ENCODE measurements at places on chromosomes 11 and 22. TPM values are rescaled to one million over a fixed set of nuclear protein-coding genes. Genes with fewer than 3 reads are reported as not detected.

- peak; percentile 78 for DNase-seq
- H3K27me3 ChIP-seq, result peaks cover 67% of the 10 kb centered on the region
- H3K4me1 ChIP-seq, result peaks cover 4% of the 10 kb centered on the region
- H3K27ac ChIP-seq, result no peak overlapping the region
- H3K4me3 ChIP-seq, result no peak overlapping the region
These were observed 81.7 kb downstream of the AMOTL1 start for GRCh38 chr11:94849839-94850238.

- no peaks in the 10 kb centered on the region for H3K4me1 ChIP-seq
- no peak overlapping the region for H3K27ac ChIP-seq
- no peak overlapping the region for H3K4me3 ChIP-seq
These were observed 5.6 kb downstream of the CCDC82 start for GRCh38 chr11:96384156-96384555.

DNA sequence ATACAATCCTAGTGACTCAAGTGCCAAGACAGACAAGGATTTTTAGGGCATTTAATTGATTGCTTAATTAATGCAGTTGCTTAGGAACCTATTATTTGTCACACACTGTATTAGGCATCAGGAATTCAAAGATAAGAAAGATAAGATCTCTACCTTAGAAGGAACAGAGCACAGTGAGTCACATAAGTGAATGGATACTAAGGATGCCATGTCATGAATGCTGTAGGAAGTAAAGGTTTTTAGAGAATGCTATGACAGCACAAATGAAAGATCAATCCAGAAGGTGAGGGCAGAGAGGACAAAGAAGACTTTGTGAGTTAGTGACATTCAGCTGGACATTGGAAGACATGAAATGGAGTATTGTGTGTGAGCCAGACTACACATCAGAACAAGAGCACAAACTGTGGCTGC, 147.9 kb upstream of the DDI1 start:
- no peaks in the 10 kb centered on the region for H3K27me3 ChIP-seq
- no peaks in the 10 kb centered on the region for H3K36me3 ChIP-seq
- DNase-seq, result no peak
- no peak overlapping the region for H3K4me3 ChIP-seq
- no peak overlapping the region for H3K27ac ChIP-seq

The ZP1 gene
- total RNA-seq, result not detected

DNA sequence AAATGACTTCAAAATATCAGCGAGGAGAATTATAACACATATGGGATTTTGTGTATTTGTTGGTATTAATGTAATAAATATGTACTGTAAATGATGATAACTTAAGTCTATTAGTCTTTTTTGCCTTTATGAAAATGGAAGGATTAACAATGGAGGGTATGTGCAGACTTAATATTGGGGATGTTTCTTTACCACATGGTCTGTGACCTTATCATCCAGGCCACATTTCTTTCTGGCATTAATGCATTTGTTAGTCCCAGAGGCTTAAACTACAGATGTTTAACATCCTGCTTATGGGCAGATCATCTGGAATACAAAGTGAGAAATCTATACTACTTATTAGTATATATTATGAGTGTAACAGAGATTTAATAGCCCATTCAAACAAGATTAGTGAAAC, 64.6 kb downstream of the SOX6 start:
- H3K36me3 ChIP-seq, result no peaks in the 10 kb centered on the region
- H3K27ac ChIP-seq, result no peak overlapping the region
- H3K4me1 ChIP-seq, result peaks cover 37% of the 10 kb centered on the region
- no peaks in the 10 kb centered on the region for H3K27me3 ChIP-seq
- no peak overlapping the region for H3K4me3 ChIP-seq

GRCh38 chr22:35054064-35054463, 11.9 kb upstream of the ISX start:
- no peaks in the 10 kb centered on the region for H3K36me3 ChIP-seq
- H3K4me3 ChIP-seq, result no peak overlapping the region
- no peak for DNase-seq
- H3K4me1 ChIP-seq, result no peaks in the 10 kb centered on the region
- H3K27me3 ChIP-seq, result no peaks in the 10 kb centered on the region

- H3K27me3 ChIP-seq, result peaks cover 14% of the 10 kb centered on the region
- no peak overlapping the region for H3K27ac ChIP-seq
- DNase-seq, result no peak
These were observed 450.4 kb downstream of the MIAT start for GRCh38 chr22:27107824-27108223.

- H3K4me3 ChIP-seq, result no peak overlapping the region
- H3K27ac ChIP-seq, result no peak overlapping the region
- no peaks in the 10 kb centered on the region for H3K27me3 ChIP-seq
- no peaks in the 10 kb centered on the region for H3K36me3 ChIP-seq
- no peak for DNase-seq
- H3K4me1 ChIP-seq, result peaks cover 52% of the 10 kb centered on the region
These were observed 3.5 kb downstream of the MYO18B start for GRCh38 chr22:25745341-25746011.

All from cardiac muscle cell (in vitro differentiated cells and primary cell).